ENCODE measurements at places on chromosomes 5 and 9.
A peak's percentile ranks its signal among the peaks of the same experiment; 100 is the strongest.

- DNase-seq: no peak
Observed at GRCh38 chr5:148205044-148205806, 2.4 kb downstream of the SPINK6 start.

GRCh38 chr9:137168904-137169856, 671 bp downstream of the LRRC26 start:
- DNase-seq: peak; percentile 53

DNA sequence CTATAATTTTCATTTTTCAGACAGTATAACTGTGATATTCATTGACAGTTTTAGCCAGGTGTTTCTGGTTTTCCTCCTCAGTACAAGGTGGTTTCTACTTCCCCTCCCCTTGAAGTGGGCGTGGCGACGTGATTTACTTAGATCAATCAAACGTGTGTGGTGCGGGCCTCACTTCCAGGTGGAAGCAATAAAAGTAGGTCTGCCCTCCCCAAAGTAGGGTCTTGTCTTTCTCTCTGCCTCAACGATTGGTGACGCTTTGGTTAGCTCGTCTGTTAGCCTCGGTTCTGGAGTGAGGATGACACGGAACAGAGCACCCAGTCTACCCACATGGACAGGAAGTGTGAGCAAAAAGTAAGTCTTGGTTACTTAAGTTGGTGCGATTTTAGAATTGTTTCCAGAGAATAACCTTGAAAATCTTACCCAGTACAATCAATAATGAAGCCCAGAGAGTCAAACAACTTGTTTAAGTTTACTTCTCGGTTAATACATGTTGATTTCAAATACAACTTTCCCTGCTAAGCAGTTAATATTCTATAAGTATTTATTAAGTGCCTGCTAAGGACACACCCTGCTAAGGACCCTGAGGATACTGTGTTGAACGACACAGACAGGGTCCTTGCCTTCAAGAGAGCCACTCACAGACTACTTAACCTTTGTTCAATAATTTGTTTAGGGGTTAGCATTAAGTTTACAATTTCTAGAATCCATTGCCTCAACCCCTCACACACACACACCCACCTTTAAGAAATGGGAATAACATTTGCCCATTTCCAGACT, 48.4 kb downstream of the COX7C start:
- no peak for DNase-seq

- no peak for DNase-seq
Observed at GRCh38 chr9:32735476-32735875, 47.9 kb upstream of the TMEM215 start.

GRCh38 chr5:172801179-172801671, 30.2 kb upstream of the DUSP1 start:
- no peak for DNase-seq

DNA sequence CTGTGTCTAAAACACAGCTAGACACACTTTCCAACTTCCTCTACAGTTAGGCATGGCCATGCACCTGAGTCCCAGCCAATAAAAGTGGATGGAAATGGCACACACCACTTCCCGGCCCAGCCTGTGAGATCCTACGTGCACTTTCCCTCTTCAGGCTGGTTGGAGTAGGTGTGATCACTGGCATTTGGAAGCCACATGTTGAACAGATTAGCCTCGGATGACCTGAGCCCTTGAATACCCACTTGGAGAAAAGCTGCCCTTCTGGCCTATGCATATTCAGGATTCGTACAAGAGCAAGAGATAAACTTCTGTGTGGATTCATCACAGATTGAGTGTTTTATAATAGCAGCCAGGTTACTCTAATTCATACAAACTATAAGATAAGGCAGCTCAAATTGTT, 359.0 kb upstream of the SLC30A5 start:
- no peak for DNase-seq

DNA sequence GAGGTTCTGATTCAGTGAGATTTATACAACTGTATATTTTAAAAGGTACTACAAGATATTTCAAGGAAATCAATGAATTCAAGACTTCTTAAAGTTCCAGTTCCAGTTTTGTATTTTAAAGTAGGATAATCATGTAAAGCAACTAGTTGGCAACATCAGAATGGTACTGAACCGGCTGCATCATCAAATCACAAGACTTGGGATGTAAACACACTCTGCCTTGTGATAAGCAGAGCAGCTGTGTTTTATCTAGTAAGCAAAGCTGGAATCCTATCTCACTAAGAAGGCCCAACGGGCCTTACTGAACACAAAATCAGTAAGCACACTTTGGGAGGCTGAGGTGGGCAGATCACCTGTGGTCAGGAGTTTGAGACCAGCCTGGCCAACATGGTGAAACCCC, 327.2 kb upstream of the NREP start:
- no peak for DNase-seq

GRCh38 chr5:39137819-39138451, 63.7 kb upstream of the RICTOR start:
- no peak for DNase-seq

- no peak for DNase-seq
Observed at GRCh38 chr5:74352256-74352655, 288.3 kb downstream of the ENC1 start.

DNA sequence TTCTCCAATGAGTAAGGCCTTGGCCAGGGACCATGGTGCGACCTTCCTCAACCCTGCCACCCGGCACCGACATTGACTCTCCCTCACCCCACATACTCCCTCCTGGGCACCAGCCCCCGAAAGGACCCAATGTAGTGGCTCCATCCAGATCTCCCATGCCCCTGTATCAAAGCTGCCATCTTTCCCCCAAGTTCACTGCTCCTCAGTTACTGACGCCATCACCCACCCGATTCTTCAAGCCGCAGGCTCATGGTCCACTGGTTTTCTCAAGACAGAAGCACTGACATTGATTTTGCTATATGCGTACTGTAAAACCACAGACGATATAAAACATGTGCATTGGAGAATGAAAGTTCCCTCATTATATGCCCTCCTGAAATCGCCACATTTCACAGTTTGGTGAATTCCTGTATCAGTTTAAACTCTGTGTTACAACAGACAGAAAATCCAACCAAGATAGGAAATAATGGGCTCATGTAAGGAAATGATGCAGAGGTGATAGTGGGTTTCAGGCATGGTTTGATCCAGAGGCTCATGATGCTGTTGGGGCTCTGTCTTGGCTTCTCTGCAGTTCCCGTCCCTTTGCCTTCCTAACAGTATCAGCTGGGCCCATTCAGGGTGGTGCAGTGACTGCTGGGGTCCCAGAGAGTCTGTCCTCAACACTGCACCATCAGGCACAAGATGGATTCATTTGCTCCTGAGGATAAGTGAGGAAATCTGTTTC, 207.3 kb upstream of the IER5L start:
- DNase-seq: no peak

GRCh38 chr9:72477930-72478518, 43.4 kb upstream of the TMC1 start:
- DNase-seq: no peak

DNA sequence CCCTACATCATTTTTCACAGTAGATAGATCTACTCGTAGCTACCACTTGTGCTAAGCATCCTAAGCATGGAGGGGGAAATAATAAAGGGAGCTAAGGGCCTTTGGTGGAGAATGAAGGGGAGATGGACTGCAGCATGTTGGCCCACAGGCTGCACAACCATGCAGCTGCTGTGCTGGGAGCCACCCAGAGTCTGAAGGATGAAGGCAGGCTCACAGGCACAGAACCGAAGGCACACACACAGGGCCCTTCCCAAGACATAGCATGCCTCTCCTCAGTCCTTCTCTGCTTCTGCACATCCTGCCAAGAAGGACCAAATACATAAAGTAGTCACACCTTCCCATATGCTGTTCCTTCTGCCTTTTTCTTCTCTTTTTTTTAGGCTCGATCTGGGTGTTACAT, 6.6 kb downstream of the FAM193B start:
- DNase-seq: no peak

DNA sequence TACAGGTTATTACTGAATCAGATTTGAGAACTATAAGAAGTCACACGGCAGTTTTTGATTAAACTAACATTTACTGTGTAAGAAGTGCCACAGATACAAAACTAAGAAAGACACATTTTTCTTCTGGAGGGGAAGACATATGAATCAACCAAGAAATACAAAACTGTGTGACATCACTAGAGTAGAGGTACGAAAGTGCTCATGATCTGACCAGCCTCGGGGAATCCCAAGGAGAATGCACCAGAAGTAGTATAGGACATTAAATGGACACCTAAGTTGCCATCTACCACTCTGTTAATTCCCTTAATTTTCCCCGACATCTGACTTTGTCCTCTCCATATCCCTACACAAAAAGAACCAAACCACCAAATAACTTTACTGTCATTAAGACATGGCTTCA, 5.3 kb upstream of the IFNK start:
- DNase-seq: no peak

DNA sequence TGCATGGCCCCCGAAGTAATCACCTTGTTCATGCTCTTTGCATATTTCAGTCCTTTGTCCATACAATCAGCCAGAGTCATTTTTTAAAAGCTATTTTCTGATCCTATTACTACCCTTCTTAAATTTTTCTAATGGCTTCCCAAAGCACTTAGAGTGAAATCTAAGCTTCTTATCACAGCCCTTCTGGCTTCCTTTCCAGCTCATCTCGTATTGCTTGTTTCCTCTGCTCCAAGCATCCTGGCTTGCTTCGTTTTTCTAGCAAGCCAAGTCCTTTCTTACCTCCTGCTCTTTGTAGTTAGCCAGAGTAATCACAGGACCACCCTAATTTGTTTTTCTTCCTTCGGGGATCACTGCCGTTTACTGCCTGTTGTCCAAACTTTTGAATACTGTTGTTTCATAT, 453.3 kb downstream of the KIF4B start:
- DNase-seq: no peak

- no peak for DNase-seq
Observed at GRCh38 chr9:77826621-77827020, 178.5 kb upstream of the GNA14 start.

GRCh38 chr5:107864793-107865192, 194.1 kb upstream of the EFNA5 start:
- DNase-seq: no peak

DNA sequence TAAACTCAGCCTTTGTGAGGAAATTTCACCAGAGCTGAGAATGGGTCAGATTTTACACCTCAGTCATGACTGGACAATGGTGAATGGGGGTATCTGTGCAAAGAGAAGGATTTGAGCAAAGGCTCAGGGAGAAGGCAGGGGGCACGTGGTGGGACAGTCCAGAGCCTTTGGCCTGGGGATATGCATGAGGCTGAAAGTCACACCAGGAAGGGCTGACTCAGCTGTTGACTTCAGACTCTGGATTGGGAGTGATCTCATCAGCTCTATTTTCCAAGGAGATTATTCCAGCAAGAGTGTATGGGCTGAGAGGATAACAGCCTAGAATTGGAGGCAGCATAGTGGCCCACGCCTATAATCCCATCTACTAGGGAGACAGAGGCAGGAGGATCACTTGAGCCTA, 53.6 kb downstream of the SAXO1 start:
- DNase-seq: no peak

- no peak for DNase-seq
Observed at GRCh38 chr9:34988218-34989002, 1.1 kb upstream of the DNAJB5 start.

- DNase-seq: no peak
Observed at GRCh38 chr9:131252120-131252519, 24.2 kb downstream of the FAM78A start.

DNA sequence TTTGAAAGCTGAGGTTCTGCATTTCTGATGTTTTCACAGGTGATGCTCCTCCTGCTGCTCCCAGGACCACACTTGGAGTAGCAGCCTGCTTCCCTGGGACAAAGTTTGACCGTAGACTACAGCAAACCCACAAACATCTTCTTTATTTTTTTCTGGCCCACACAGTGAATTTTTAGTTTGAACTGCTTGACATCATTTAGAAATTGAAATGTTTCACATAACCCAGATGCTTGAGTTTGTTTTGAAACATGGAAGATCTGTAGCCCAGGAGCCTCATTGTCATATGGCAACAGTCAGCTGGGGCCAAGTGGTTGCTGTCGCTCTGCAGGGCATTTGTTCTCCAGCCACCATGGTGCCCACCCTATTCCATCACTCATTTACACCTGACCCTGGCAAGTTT, 8.4 kb downstream of the SH3TC2 start:
- DNase-seq: no peak

- DNase-seq: no peak
Observed at GRCh38 chr5:150175536-150175935, 9.0 kb downstream of the CDX1 start.

DNA sequence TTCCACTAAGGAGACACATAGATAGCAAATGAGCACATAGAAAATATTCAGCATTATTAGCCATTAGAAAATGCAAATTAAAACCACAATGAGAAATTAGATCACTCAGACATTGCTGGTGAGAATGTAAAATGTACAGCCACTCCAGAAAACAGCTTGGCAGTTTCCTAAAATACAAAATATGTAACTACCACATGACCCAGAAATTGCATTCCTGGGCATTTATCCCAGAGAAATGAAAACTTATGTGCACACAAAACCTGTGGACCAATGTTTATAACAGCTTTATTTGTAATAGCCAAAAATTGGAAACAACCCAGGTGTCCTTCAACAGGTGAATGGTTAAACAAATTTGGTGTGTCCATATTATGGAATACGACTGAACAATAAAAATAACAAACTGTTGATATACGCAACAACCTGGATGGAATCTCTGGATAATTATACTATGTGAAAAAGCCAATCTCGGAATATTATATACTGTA, 34.8 kb upstream of the SHC3 start:
- DNase-seq: no peak

DNA sequence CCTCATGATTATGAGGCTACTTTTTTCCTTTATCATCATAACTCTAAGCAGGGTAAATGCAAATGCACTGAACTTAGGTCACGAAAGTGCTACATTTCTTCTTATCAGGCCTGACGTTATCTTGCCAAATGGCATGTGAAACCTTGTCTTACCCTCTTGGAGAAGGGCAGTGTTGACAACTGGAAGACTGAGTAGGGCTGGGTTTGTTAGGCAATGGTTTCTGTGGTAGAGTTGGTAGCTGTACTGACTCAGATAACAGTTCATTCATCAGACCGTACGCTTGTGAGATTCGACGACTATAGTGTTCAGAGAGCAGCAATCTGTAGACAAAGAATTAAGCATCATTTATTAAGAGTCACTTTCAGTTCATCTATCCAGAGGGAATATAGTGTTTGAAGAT, 127.7 kb downstream of the CPLANE1 start:
- DNase-seq: no peak

DNA sequence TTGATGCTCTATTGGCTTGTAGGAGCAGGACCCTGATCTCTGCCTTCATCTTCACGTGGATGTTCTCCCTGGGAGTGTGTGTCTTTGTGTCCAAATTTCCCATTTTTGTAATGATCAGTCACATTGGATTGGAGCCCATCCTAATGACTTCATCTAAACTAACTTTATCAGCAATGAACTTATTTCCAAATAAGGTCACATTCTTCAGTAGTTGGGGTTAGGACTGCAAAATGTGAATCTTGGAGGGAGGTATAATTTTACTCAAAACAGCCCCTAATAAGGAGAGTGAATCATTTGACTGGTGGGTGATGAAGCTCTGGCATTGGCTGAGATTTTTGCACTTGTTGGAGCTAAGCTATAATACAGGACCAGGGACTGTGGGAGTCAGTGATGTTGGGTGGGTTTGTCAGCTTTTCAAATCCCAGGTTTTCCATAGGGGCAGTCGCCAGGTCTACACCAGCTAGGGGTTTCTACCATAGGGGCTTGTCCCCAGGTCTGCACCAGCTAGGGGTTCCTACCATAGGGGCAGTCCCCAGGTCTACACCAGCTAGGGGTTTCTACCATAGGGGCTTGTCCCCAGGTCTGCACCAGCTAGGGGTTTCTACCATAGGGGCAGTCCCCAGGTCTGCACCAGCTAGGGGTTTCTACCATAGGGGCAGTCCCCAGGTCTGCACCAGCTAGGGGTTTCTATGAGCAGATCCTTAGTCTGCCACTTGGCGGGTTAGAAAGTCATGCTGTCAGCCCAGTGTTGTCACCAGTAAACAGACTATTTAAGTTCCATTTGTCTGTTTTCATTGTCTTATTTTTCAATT, 382.6 kb upstream of the DAP start:
- no peak for DNase-seq

All from mesothelial cell of epicardium (in vitro differentiated cells).